NCI-H187 treated with DMSO at 0.1 percent for 48 hours (cell line): ENCODE measurements at places on chromosomes 1 and 21.

DNA sequence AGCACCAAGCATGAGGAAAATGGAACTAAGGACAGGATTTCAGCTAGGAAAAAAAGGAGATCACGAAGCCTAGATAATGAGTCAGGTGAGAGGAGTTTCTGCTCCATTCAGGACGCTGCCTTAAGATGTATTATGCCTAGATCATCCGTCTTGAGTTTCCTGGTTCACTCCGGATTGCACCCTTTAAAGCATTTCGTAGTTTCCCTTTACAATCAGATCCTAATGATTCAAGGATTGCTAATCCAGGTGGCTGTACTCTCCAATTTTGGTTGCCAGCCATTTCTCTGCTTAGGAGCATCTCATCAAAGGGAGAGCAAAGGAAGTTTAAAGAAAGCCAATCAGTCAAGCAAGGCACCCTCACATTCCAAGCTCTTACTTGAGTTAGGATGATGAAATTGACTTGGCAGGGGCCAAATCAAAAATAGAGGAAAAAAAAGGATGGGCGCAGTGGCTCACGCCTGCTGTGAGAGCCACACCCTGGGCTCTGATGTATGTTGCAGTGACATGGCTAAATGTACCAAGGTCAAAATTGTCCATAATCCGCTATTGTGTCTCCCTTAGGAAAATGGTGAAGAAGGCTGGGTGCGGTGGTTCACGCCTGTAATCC lies 156.9 kb upstream of the SOD1 start:
- no peak for DNase-seq

DNA sequence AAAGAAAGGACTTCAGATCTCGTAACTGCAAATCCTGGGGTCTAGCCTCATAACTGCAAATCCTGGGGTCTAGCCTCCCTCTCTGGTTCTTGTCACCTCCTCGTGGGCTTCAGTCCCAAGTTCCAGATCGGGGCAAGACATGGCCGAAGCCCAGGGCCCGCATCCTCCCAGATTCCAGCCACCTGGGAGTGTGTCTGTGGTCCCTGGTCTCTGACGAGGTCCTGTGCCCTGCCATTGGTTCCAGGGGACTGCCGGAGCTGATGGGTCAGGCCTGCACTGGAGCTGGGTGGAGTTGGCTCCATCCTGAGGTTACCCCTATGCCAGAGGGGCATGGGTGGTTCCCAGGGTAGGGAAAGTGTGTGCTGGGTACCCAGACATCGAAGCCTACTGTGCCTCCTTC lies 17.7 kb upstream of the C1orf174 start:
- no peak for DNase-seq

- DNase-seq = no peak
Observed at GRCh38 chr1:47399138-47399845, 16.8 kb upstream of the FOXE3 start.

GRCh38 chr1:220224033-220224432 lies 48.2 kb downstream of the RAB3GAP2 start:
- DNase-seq = no peak

- no peak for DNase-seq
Observed at GRCh38 chr1:19828546-19828945, 13.5 kb upstream of the RNF186 start.

- no peak for DNase-seq
Observed at GRCh38 chr1:112937495-112937894, 18.5 kb downstream of the SLC16A1 start.

DNA sequence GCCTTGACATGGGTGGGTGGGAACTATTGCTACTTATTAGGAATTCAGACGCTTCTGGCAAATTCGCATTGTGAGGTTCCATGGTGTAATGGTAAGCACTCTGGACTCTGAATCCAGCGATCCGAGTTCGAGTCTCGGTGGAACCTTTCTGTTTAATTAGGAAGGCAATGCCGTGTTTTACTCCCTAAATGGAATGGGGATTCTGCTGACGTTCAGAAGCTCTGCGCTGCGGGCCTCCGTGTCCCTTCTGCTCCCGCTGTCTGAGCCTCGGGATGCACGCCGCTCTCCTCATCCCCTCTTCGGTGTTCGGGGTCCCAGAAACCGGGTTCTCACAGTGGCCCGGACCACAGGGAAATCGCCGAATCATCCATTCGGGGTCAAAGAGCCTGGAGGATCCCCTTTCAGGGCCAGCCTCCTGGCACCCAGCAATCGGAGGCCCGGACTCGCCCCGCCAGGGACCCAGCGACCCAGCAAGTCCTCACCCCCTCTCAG lies 280.3 kb downstream of the FAM72C start:
- no peak for DNase-seq

DNA sequence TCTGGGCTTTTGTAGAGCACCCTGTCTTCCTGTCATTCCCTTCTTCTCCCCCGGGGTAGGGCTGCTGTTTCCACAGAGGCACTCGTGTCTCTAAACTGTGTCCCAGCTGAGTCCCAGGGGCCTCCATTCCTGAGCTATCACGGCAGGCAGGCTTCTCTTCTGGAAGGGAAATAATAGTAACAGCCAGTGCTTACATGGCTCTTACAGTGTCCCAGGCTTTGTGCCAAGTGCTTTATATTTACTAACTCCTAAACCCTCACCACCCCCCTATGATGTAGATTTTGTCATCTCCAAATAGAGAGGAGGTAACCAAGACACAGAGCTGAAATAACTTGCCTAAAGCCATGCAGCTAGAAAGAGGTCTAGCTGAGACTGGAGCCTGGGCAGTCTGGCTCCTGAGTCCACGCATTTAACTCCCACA lies 1.4 kb upstream of the CELF3 start:
- DNase-seq = no peak

DNA sequence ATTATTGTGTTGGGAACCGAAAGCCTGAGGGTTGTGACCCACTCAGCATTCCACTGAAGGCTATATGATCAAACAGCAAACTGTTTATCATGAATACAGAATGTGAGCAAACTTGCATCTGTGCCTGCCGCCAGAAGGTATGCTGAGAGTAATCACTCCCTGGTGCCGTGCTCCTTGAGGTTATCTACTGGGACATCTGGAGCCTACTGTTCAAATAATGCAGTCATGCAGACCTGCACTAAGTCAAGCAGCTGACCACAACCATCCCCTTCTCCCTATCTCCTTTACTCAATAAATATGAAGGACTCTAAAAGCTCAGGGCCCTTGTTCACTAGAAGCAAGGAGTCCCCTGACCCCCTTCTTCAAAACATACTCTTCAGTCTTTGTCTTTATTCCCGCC lies 13.5 kb downstream of the GSTM5 start:
- no peak for DNase-seq

DNA sequence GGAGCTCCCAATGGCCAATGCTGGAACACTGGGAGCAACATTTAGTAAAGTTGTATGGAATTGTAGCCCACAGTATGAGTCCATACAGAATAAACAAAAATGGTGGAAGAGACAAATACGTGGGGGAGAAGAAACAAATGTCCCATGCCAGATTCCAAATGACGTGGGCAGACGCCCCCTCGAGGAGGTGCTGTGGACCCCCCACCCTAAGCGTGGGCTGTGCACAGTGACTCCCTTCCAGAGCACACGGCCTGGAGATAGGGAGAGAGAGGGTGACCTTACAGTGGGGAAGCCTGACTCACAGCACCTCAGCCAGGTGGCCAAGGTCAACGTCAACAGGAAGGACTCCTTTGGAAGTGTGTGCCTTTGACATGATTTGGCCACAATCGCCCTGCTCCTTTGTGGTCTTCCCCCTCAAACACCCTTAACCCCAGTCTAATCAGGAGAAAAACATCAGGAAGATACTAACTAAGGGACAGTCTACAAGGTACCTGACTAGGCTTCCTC lies 13.7 kb upstream of the PDE9A start:
- DNase-seq = no peak

- DNase-seq = no peak
Observed at GRCh38 chr1:156509424-156510034, 9.0 kb upstream of the MEF2D start.

GRCh38 chr1:10592373-10592772 lies 117.6 kb downstream of the PEX14 start:
- DNase-seq = no peak

DNA sequence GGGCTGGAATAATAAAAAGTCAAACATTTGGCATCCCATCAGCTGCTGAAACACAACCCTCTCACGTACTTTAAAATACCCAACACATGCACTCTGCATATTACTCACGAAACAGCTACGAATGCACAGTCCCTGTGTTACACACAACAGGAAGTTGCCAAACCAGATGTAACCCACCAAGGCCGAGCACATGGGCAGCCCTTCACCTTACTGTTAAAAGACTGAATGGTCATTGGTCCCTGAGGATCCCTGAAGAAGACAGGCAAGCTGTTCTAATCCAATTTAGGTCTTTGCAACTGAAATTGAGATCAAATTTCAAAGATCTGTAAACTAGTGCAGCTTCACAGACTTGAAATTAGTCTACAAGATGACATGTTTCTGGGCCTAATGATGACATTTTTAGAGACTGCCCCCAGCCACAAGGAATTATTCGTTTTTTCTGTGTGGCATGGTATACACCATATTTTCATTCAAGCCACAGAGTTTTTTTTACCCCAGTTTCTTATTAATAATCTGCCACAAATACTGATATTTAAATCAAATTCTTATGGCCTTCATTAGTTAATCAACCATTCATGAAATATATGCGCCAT lies 25.6 kb upstream of the IER5 start:
- DNase-seq = no peak

- DNase-seq = no peak
Observed at GRCh38 chr1:196401452-196401833, 206.8 kb downstream of the KCNT2 start.

DNA sequence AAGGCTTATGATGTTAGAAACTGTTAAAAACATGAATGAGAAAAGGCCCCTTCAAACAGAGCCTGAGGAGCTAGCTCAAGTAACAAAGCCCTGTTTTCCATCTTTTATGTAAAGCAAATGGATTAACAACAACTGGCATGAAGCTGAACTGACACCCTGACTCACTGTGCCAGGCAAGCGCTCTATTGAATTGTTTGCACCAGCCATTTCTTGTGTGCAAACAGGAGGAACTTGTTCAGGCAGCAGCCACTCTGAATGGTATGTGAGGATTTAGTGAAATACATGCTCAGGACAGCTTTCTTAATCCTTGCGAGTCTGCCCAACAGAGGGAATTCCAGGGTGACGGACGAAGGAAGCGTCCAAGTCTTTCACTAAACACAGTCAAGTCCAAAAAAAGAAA lies 291.1 kb upstream of the ADGRL2 start:
- no peak for DNase-seq

DNA sequence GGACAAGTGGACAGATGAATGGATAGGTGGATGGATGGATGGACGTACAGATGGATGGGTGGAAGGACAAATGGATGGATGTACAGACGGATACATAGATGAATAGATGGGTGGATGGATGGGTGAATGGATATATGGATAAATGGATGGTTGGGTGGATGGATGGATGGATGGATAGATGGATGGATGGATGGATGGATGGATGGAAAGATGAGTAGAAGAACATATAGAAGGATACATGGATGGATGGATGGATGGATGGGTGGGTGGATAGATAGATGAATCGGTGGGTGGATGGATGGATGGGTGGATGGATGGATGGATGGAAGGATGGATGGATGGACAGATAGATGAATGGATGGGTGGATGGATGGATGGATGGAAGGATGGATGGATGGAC lies 274.3 kb downstream of the KAZN start:
- no peak for DNase-seq

DNA sequence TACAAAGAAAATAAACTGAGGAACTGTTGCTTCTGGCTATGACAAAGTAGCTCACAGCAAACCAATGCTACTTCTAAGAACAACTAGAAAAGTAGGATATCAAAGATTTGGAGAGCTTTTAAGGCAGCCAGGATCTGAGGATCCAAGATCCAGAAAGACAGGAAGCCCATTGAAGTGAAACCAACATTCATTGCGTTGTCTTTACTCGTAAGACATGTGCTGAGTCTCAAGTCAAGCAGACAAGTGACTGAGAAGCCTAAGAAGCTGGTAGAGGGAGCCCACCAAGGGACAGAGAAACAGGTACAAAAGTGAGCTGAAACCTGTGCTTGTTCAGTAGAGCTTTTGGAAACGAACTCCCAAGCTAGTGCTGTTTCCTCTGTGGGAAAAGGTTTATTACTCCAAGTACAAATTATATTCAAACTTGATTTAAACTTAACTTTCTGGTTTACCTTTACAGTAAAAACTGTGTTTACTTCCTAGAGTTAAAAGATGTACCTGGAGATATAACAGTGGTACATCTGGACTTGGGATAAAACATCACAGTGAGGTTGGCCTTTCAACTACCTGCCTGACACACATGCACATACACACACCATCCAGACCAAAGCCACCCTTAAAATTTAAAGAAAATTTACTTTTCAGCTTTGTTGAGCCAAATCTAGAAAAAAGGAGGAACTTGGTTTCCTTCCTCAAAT lies 41.2 kb downstream of the NME7 start:
- DNase-seq = no peak
